ENCODE measurements at places on chromosomes 3 and 15.

GRCh38 chr3:187994221-187995042 lies 159.5 kb upstream of the LPP start:
- DNase-seq: no peak

- no peak for DNase-seq
Observed at GRCh38 chr3:107959550-107960154, 131.2 kb downstream of the CD47 start.

DNA sequence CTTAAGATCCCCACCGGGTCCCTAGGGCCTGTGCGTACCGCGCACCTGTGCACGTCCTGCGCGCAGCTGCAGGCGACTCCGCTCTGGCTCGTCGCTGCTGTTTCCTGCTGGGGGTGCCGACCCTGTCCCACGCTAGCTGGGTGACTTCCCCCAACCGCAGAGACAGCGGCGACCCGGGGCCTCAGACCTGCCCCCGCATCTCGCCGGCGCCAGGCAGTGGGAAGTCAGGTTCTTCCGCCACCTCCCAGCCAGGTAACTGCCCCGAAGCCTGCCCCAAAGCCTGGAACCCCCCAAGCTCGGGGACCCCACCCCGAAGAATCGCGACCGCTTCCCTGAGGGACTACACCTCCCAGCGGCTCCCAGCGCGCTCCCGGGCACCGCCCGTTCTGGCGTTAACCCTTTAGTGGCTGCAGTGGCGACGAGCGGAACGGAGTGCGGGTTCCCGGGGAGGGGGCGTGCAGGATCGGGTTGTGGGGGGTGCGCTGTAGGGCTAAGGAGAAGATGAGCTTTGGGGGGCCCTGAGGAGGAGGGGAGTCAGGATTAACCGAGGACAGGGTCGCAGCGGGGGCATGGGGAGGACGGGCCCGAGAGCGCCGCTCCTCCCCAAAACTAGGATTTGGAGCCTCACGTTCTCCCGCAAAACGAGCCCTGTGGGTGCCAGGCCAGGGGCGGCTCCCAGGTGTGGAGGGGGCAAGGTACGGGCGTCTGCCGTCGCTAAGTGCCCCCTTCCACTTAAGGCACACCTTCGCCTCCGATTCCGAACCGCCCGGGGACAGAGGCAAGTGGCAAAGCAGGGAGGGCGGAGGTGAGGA lies 589 bp downstream of the NEIL1 start:
- DNase-seq: no peak

GRCh38 chr15:84598993-84599392 lies 1.8 kb upstream of the ZSCAN2 start:
- DNase-seq: no peak

DNA sequence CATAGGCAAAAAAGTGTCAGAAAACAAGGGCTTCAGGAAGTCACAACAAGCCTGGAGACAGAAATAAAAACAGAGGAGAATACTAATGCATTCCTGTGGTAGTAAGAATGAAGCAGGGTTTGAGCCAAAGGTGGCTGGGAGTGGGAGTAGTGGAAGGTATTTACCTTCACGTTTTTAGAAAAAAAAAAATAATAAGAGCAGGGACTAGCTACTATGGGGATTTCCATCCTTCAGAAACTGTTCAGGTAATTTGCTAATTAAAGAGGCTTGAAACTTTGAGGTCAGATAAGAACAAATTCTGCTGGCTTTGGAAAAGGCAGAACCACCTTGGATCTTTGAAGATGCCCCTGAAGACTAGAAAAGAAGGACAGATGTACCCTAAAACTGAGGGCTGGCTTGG lies 18.4 kb downstream of the ILDR1 start:
- no peak for DNase-seq

DNA sequence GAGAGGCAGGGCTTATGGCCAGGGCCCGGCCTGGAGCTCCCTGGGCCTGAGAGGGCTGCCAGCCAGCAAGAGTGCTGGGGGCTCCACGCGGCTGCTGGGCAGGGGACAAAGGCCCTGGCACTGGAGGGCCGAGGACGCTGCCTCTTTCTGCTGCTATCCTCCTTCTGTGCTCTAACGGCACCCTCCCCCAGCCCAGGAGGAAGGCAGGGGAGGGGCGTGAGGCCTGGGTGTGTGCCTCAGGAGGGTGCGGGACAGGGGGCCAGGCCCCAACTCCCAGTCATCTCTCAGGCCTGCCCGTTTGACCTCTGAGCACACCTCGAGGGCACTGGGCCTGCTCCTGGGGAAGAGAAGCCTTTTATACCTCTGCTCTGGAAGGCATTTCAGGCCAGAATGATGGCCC lies 115.5 kb downstream of the ADCY5 start:
- DNase-seq: no peak

Measured in DMS79 (cell line).